ENCODE measurements at places on chromosomes 12 and 14.
A peak's percentile ranks its signal among the peaks of the same experiment; 100 is the strongest.

- DNase-seq = no peak
Measured at GRCh38 chr14:60226298-60226697, 22.7 kb upstream of the PPM1A start.

DNA sequence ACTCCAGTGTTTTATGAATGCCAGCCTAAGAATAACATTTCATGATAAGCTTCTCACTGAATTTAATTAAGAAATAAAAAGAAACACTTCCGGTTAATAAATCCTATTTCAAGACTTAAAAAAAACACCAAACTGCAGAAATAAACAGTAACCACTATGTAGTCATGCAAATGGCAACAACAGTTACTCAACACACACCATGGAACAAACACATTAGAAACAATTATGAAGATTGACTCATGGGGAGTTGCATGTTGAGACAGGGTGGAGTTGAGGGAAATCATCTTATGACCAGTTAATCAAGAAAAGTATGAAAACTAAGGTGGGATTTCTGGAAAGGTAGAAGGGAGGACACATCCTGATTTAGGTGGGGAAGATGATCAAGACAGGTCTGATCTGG is 52.7 kb downstream of the PLBD1 start:
- no peak for DNase-seq

GRCh38 chr12:15956413-15957185 is 45.5 kb downstream of the DERA start:
- DNase-seq = peak; percentile 6

DNA sequence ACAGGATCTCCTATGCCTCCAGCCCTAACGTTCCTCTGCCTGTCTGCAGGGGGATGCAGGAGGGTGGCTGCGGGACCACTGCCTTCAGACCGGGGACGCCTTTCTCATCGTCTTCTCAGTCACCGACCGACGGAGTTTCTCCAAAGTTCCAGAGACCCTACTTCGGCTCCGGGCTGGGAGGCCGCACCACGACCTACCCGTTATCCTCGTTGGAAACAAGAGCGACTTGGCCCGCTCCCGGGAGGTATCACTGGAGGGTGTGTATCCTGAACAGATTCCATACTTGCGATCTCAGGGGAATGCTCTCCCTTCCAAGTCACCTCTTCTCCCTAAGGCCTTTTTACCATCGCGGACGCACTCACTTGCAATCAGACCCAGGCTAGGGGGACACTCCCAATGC is 3.0 kb downstream of the REM2 start:
- no peak for DNase-seq

DNA sequence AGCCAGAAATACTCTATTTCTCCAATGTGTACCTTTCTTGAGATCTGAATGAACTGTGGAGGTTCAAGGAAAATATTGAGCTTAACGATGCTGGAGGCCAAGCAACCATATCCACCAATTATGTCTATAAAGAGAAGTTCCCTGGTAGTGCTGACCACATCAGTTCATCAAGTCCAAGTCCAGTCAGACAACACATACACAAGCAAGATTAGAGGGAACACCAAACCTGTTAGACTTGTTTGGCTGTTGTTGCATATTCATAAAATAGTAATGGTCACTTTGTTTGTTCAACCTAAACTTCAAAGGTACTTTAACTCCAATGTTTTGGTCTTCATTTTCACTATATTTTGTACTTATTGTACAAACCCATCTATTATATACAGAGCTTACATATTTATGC is 81.6 kb downstream of the LMO3 start:
- peak; percentile 3 for DNase-seq

GRCh38 chr14:95515596-95516552 is 576 bp downstream of the SYNE3 start:
- DNase-seq = peak; percentile 64

- DNase-seq = no peak
Measured at GRCh38 chr12:133081159-133081780, 547 bp downstream of the ZNF140 start.

GRCh38 chr14:22807432-22808087 is 7.7 kb downstream of the SLC7A7 start:
- no peak for DNase-seq

DNA sequence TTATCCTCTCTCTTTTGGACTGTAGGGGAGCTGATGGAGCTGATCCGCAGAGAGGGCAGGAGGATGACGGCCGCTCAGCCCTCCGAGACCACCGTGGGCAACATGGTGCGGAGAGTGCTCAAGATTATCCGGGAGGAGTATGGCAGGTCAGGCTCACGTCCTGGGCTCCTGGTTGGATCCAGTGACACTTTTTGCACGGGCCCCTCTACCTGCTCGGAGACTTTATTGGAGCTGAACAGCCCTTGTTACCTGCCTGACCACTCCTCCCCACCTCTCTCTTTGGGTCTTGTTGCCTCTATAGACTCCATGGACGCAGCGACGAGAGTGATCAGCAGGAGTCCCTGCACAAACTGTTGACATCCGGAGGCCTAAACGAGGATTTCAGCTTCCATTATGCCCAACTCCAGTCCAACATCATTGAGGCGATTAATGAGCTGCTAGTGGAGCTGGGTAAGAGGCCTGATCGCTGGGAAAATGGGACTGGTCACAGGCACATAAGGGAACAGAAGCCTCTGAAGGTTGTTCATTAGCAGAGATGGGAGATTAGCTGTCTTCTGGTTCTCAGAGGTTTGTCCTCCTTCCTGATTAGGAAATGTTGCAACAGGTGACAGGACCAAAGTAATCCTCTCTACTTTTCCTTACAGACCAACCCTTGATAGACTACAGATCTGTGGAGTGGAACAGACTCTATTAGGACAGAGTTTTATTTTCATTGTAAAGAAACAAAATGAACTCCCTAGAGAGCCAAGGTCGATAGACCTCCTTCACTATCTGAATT is 718 bp downstream of the EIF2B2 start:
- no peak for DNase-seq

GRCh38 chr12:105552056-105552455 is 221.6 kb downstream of the C12orf75 start:
- DNase-seq = no peak

DNA sequence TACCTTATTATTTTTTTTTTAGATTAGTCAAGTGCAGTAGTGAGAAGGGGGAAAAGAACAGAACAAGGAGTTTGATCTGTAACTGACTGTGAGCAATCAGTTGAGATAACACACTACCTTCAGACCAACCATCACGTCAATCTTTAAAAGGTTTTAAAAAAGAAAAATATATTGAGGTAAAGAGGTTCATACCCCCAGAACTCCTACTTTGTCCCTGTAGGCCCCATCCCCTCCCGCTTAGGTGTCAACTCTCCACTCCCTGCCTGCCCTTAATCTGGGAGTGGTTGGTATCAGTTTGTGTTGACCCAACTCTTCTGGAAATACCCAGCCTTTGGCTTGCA is 16.2 kb downstream of the MMP14 start:
- no peak for DNase-seq

GRCh38 chr12:126883697-126884096 is 1383.3 kb upstream of the TMEM132C start:
- no peak for DNase-seq

GRCh38 chr12:31589904-31590641 is 863 bp downstream of the DENND5B start:
- peak; percentile 84 for DNase-seq

GRCh38 chr12:51729331-51729730 is 119.2 kb downstream of the FIGNL2 start:
- no peak for DNase-seq

DNA sequence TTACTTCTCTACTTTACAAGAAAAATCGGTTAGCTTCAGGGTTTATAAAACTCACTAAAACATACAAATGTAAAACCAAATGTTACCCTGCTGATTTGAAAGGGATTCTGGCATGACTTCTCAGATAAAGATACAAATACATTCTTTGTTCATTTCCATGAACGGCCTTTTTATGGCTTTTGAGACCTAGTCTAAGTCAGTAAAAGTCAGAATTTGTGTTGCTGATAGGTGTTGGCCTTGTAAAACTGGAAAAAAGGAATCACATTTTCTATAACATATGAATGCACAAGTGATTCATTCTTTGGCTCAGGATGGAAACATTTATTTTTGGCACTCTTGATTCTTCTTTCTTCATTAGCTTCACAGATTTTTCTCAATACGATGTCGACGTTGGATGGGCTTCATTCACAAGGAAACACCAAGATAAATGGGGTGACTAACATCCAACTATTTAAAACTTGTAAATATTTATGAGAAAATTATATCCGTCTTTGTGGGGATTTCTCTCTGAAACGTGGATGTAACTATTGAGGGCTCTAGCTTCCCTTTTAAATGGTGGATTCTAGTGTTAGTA is 27.0 kb upstream of the CPM start:
- DNase-seq = no peak

GRCh38 chr14:37114002-37114401 is 58.4 kb downstream of the SLC25A21 start:
- DNase-seq = no peak

- DNase-seq = no peak
Measured at GRCh38 chr12:50992819-50993218, 33.4 kb downstream of the SLC11A2 start.

DNA sequence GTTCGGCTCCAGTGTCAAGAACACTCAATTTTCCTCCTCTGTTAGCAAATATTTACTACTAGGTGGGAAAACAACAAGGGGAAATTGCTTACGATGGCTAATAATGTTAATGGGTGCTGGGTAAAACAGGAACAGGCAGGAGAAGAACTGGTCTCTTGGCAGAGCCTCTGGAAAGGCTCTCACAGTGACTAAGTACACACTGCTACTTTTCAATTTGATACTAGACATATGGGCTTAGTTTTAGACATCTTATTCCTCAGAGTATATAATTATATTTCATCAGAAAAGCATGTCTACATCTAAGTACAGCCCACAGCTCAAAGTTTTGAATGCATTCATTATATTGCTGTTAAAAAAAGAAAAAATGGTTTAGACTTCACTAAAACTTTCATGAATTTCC is 65.4 kb upstream of the SAV1 start:
- DNase-seq = no peak

DNA sequence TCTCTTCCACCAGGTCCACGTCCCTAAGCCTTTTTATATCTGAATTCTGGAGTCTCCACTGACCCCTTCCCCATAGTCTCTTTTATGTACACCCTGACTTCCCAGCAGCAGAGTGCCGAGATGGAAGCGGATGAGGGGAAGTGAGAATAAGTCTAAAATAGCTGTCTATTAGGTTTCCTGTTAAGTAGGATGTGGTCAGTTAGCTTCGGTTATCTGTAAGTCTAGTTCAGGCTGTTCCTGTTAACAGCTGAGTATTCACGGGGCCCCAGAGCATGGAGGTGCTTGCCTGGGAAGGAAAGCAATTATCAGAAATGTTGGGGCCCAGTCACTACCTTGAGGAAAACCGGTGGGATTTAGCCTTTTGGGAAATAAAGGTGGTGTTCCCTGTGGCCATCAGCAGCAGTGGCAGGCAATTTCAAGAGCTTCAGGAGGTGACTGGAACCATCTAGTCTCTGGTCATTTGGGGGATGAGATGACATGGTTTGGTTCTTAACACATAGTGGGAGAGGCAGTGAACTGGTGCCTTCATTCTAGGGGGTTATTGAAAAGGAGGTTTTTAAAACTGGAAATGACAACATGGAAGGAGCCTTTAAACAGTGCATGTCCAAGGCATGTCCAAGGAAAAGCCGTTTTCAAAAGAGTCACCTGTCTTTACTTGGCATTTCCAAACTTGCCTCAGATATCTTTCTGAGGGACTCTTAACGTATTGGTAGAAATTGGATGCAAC is 21.8 kb downstream of the CHST11 start:
- DNase-seq = no peak

GRCh38 chr14:92516966-92517506 is 3.5 kb downstream of the RIN3 start:
- no peak for DNase-seq

DNA sequence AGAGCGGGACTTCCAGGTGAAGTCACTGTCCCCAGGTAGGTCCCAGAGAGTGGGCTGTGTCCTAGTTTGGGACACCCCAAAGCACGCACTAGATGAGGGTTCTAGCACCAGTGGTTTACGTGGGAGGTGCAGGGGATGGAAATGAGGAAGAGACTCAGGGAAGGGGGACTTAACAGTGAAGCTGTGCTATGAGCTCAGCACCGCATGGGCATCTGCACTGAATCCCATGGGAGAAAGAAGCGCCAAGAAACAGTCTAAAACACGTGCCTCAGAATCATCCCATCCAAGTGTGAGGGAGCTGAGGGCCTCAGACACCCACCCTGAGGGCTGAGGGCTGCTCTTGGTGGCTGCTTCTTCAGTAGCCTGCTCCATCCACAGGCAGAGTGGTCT is 71.5 kb upstream of the ZFP36L1 start:
- DNase-seq = no peak

DNA sequence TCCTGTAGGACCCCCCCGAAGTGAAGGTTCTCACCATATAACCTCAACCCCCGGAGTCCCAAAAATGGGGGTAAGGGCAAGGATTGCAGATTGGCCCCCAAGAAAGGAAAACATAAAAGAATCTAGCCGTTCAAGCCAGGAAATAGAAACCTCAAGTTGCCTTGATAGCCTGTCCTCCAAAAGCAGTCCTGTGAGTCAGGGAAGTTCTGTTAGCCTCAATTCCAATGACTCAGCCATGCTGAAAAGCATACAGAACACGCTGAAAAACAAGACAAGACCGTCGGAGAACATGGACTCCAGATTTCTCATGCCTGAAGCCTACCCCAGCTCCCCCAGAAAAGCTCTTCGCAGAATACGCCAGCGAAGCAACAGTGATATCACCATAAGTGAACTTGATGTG is 344.2 kb upstream of the RGS6 start:
- DNase-seq = no peak

- DNase-seq = no peak
Measured at GRCh38 chr12:107057071-107057834, 36.1 kb downstream of the CRY1 start.

DNA sequence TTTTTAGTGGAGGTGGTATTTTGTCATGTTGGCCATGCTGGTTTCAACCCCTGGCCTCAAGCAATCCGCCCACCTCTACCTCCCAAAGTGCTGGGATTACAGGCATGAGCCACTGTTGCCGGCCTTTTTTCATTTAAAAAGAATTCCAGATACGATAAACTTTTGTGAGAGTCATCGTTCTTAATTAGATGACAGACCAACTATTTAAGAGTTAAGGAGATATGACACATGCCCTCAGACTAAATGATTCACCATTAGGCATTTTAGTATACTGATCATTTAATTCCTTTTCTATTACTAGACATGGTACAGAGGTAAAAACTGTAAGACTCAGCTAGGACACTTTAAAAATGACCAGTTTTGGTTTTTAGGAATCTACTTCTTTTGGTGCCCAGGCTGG is 2.4 kb downstream of the ANKRD13A start:
- no peak for DNase-seq

GRCh38 chr12:28795311-28795710 is 353.8 kb upstream of the FAR2 start:
- DNase-seq = no peak

GRCh38 chr14:58870961-58871360 is 233.2 kb downstream of the DACT1 start:
- DNase-seq = no peak

- DNase-seq = no peak
Measured at GRCh38 chr12:72207079-72207478, 65.1 kb upstream of the TRHDE start.

GRCh38 chr14:104115131-104115600 is 23.2 kb upstream of the KIF26A start:
- no peak for DNase-seq

GRCh38 chr12:40762072-40762471 is 69.8 kb downstream of the CNTN1 start:
- DNase-seq = no peak

Measured in NCI-H526 (cell line).